ENCODE measurements at places on chromosomes 7 and 10.
A peak's percentile ranks its signal among the peaks of the same experiment; 100 is the strongest.

DNA sequence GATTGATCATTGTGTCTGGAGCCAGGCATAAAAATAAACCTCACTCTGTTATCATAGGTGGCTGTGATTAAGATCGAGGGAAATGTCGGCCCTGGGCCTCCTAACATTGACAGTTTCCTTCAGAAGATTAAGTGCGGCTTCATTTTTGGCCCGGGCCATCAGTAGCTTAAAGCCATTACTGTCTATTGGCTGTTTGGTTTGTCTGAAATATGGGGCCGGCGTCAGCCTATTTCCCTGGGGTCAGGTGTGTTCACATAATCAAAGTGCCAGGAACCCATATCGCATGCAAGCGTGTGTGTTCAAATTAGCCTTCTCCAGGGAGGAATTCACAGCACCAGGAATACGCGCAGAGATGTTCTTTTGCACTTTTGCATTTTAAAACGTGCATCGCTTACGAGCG, 114.7 kb downstream of the CUX1 start:
- DNase-seq: no peak

DNA sequence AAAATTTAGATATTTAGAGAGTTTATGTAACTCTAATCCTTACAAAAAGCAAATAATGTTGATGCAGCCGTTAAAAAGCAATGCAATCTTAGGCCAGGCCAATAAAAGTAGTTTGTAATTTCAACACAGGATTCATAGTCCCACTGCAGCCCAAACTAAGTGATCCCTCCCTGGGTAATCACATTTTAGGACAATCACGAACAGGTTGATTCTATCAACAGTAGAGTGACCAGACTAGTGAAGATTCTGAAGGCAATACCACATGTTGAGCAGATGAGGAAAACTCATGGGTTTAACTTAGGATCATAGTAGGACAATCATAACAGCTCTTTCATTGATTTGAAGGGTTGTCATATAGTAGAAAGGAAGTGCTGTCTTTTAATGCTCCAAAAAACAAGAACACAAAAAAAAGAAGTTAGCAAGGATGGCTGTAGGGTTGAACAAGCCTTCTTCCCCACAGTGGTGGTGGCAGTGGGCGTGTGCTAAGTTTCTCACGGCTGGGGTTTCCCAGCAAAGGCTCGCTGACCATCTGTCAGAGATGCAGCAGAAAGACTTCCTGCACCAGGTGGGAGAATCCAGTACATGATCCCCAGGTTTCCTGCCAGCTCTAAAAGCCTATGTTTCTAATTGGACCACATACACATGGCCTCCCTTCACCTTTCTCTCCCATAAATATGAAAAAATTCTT, 212.2 kb downstream of the CHRM2 start:
- no peak for DNase-seq

DNA sequence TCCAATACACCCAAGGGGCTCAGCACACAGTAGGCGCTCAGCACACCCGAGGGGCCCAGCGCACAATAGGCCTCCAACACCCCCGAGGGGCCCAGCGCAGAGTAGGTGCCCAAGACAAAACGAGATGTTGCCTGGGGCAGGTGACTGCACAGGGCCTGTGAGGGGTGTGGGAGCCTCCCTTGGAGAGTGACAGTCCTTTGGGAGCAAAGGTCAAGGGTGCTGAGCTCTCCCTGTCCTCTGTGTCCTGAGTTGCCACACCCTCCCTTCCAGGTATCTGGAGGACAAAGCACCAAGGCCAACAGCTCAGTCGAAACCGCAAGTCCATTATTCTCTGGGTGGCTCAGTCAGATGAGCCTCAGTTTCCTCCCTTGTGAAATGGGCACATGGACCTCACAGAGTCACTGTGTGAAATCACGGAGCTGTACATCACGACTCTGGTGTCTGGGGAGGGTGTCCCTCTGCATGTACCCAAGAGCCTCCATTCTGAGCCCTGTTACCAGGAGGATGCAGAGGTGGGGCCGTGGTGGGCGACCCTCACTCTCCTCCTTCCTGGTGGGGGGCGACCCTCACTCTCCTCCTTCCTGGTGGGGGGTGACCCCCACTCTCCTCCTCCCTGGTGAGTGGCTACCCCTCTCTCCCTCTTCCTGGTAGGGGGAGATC, 81.3 kb downstream of the FOXL3 start:
- DNase-seq: no peak

DNA sequence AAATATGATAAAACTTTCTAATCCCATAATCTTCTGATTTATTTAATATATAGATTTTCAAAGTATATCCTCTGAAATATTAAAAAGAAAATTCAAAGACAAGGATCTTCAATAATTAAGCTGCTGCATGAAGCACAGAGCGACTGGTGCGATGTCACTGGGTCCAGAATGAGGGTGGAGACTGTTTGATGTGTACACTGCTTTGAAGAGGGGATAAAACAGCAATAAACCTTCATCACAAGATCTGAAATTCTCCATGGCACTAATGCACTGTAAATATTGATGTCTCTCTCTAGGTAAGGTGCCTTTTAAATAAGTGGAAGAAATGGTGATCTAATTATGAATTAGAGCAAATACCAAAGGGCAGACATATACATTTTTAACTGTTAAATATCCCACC, 337.8 kb downstream of the PARD3 start:
- DNase-seq: no peak

GRCh38 chr10:310371-310770, 175.1 kb downstream of the ZMYND11 start:
- no peak for DNase-seq

- no peak for DNase-seq
Observed at GRCh38 chr10:52783726-52784125, 11.1 kb upstream of the MBL2 start.

GRCh38 chr10:126663328-126663727, 7.2 kb downstream of the C10orf90 start:
- no peak for DNase-seq

- no peak for DNase-seq
Observed at GRCh38 chr10:110914431-110914830, 4.5 kb downstream of the BBIP1 start.

GRCh38 chr7:116433246-116433645, 66.3 kb upstream of the CAV2 start:
- no peak for DNase-seq

- no peak for DNase-seq
Observed at GRCh38 chr7:107676249-107676648, 15.6 kb downstream of the SLC26A4 start.

DNA sequence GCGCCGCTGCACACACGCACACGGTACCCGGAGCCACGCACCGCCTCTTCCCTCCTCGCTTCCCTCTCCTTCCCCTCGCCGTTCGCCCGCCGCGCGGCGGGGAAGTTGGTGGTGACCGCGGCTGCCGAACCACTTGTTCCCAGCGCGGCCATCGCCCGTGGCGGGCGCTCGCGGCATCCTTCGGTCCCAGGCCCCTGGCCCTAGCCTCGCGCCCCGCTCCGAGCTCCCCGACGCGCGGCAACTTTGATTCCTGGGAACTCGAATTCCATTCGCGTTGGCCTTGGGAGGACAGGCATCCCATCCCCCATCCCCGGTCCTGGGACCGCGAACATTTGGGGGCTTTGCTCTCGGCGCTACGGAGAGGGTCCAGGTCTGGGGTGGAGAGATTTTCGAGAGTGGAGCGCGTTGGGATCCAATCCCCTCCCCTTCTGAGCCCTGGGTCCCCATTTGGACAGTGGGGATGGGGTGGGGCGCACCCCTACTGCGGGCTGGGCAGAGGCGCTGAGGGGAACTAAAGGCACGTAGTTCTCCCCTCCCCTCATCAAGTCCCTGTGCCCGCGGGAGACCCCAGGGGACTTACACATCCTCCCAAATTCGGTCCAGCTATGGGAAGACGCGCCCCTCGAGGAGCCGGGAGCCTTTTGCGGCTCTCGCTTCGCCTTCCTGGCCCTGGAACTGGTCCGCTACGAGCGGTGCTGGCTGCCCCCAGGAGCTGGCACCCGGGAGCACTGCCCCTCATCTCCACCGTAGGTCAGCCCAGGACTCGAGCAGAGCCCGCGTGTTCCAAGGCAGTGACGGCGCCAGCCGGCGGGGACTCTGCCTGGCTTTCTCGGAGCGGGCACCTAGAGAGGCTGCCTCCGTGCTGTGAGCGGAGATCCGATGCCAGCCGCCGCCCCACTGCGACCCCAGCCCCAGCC, 834 bp downstream of the CDH23 start:
- DNase-seq: no peak

GRCh38 chr7:102836191-102836919, 76.4 kb upstream of the LRRC17 start:
- DNase-seq: no peak

DNA sequence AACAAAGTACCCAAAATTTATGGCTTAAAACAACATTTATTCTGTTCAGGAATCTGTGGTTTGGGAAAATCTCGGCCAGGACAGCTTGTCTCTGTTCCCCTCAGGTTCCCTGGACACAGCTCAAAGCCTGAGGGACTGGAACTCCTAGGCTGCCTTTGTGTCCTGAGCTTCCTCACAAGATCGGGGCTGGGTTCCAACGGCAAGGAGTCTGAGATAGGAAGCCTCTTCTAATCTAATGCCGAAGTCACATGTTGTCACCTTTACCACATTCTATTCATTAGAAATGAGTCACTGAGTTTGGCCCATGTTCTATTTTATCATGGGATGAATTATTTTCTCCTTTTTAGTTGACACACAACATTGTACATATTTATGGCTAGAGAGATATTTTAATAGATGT, 80.5 kb downstream of the ANKRD26 start:
- no peak for DNase-seq

DNA sequence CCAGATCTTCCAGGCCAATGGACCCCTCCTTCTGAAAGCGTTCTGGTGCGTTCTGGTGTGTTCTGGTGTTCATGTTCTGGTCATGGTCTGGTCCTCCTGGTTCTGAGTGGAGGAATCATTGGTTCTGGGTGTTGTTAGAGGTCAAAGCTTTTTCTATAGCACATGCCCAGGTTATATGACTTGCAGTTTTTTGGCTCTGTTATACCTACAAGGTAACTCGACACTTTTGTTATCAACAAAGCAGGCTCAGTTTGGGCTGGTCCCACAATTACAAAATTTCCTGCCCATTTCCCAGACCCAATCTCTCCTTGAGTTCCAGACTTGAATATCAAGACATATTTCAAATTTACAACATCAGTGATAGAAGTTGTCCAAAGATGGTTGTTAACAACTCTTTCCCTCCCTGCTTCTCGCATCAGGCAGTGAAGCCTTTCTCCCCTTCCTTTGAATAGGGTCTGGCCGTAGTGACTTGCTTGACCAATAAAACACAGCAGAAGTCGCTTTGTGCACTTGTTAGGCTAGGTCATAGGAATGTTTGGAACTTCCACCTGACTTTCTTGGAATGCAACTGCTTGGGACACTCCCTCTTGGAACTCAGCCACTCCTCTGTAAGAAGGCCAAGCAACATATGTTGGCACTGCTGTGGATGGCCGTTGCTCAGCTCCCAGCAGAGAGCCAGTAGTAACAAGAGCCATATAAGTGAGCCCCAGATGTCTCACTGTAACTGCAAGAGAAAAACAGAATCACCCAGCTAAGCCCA, 83.1 kb upstream of the STEAP1B start:
- no peak for DNase-seq

DNA sequence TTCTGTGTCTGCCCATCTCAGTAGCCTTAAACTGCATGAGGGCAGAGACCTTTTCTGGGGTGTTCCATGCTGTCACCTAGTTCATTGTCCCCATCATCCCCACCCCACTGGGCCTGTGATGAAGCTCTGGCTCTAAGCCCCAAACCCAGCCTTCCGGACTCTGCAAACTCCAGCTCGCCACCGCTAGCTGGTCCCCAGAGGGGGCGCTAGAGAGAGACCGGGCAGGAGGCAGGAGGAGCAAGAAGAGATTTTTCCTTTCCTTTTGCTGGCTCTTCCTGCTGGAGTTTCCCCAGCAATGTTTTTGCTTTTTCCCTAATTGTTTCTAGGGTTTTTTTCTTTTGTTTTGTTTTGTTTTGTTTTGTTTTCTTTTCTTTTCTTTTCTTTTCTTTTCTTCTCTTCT, 234.4 kb downstream of the TEX36 start:
- no peak for DNase-seq

DNA sequence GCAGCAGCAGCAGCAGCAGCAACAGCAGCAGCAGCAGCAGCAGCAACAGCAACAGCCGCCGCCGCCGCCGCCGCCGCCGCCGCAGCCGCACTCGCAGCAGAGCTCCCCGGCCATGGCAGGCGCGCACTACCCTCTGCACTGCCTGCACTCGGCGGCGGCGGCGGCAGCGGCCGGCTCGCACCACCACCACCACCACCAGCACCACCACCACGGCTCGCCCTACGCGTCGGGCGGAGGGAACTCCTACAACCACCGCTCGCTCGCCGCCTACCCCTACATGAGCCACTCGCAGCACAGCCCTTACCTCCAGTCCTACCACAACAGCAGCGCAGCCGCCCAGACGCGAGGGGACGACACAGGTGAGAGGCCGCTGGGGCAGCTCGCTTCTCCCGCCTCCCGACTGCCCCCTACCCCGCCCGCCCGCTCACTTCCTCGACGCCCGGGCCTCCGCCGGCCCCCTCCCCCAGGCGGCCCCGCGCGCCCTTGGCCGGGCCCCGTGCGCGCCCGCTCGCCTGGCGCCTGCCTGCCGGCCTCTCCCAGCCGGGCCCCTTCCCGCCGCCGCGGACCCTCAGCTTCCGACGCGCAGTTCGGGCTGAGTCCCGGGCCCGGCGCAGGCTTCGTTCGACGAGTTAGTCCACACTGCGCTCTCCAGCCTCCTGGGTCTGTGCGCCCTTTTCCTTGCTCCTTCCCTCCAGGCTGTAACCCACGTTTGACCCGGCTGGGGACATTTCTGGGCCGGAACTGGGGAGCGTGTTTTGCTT, 882 bp downstream of the DLX6 start:
- peak; percentile 44 for DNase-seq

DNA sequence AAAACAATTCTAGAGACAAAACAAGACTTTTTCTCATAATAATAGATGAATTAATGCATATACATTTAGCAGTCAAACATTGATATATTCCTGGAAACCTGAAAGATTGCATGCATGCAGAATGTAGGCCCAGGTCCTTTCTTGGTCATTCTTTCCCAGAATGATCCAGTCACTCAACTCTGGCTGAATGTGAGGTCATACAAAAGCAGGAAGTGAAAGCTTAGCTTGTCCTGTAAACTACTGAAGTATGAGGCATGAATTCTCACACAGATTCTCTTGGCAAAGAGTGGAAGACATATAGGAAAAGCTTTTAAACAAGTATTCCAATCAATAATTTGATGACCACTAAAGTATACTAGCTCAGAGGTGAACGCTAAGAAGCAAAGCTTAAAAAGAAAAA, 253.9 kb downstream of the PPP1R3A start:
- no peak for DNase-seq

- no peak for DNase-seq
Observed at GRCh38 chr10:60732807-60733516, 45.3 kb upstream of the CDK1 start.

DNA sequence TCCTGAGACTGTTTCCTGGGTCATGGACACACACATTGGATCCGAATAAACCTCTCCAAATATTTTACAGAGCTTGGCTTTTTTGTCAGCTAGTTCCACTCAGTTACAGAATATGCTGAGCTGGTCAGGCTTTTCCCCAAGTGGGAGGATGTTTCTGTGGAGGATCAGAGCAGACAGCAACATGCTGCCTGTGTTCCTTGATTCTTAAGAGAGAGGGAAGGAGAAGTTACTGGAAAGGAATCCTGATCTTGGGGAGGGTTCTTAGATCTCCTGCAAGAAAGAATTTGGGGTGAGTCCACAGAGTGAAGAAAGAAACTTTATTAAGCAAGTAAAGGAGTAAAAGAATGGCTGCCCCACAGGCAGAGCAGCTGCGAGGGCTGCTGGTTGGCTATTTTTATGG, 76.8 kb upstream of the RPA3 start:
- DNase-seq: no peak

- DNase-seq: no peak
Observed at GRCh38 chr7:2255145-2256139, 13.4 kb downstream of the NUDT1 start.

Data from NCI-H510A (cell line).